MM.1S (cell line): ENCODE measurements at places on chromosomes 7 and 10.

DNA sequence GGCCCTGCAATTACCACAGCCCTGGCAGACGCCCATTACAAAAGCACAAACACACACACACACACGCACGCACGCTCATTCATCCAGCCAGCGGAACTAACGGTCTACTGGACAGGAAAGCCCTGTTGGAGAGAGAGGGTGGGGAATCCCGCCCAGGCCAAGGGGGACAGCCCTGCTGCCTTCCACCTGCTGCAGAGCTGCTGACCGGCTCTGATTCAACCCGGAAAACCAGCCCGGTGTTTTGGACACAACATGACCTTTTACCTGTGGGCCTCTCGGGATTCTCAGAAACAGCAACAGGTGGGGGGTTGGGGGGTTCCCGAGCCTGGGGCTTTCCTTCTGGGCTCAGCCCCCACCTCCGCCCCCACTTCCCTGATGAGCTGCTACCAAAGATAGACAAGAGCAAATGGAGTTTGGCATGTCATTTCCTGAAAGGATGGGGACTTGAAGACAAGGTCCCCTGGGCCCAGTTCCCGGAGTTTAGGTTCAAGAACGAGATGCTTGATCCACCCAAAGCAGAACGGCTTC lies 18.5 kb upstream of the SERPINE1 start:
- no peak for DNase-seq

DNA sequence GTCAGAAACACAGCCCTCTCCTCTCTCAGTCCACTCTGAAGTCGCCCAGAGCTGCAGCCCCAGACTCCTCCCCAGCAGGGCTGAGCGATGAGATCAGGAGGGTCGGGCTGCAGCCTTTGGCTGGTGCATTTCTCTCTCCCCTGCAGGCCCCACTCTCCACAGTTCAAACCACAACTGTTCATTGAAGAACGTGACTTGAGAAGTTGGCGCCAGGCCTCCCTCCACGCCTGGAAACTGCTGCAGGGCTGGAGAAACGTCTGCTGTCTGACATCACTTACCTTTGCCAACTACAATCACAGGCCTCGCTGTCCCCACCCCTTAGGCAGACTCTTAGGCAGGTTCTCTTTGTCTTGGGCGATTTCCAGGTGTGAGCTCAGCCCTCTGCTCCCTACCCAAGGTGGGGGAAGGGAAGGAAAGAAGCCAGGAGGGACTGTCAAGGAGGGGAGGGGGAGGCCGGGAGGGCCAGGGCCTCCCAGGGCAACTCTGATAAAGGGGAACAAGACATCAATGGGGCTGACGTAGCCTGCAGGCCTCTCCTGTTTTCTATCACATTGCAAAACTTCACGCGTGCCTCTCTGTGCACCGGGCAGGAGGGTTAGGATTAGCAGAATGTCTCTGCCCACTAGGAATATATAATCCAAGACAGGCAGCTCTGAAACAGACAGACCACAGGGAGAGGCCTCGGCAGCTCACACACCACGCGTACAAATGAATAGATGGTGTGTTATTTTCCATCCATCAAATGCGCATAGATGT lies 32.7 kb downstream of the CALML5 start:
- DNase-seq, result no peak

DNA sequence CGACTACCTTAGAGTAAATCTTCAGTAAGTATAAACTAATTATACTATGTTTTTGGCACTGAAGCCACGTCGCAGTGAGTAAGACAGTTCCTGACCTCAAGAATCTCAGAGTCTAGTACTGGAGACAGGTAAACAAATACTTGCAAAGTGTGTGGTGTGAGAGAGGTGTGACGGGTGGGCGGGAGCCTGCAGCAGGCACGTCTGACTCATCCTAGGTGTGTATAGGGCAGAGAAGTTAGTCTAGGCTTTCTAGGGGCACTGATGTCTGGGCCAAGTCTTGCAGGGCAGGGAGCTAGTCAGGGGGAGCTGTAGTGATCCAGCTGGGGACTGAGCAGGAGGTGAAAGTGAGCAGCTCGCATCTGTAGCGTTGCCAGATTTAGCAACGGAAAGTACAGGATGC lies 35.9 kb upstream of the SFTPD start:
- DNase-seq, result no peak

DNA sequence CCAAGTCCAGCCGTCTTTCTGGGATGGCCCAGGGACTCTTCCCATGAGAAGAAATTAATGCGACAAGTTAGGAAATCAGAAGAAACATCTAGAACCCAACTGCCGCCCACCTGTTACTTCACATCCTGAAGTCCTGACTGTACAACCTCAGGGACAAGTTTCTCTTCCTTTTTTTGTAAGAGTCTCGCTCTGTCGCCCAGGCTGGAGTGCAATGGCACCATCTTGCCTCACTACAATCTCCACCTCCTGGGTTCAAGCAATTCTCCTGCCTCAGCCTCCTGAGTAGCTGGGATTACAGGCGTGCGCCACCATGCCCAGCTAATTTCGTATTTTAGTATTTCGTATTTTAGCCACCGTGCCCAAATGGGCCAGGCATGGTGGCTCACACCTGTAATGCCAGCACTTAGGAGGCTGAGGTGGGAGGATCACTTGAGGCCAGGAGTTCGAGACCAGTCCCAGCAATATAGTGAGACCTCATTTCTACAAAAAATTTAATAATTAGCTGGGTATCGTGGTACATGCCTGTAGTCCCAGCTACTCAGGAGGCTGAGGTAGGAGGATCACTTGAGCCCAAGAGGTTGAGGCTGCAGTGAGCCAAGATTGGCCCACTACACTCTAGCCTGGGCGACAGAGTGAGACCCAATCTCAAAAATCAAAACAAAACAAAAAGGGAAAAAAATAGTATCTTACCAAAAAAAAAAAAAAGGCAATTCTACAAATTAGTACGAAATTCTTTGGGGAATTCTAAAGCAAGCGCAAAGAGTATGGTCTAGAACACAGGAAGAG lies 20.8 kb downstream of the LAT2 start:
- DNase-seq, result no peak

GRCh38 chr7:37440738-37441385 lies 7.8 kb downstream of the ELMO1 start:
- DNase-seq, result no peak

- DNase-seq, result no peak
Observed at GRCh38 chr10:69732147-69732825, 69.4 kb upstream of the COL13A1 start.
